Nephron progenitor cell (in vitro differentiated cells): ENCODE measurements at places on chromosomes 7 and 10.

- no peak for DNase-seq
These were observed 11.7 kb downstream of the ADIRF start for GRCh38 chr10:86979977-86980448.

GRCh38 chr10:119341459-119342301, 134.3 kb downstream of the GRK5 start:
- no peak for DNase-seq

DNA sequence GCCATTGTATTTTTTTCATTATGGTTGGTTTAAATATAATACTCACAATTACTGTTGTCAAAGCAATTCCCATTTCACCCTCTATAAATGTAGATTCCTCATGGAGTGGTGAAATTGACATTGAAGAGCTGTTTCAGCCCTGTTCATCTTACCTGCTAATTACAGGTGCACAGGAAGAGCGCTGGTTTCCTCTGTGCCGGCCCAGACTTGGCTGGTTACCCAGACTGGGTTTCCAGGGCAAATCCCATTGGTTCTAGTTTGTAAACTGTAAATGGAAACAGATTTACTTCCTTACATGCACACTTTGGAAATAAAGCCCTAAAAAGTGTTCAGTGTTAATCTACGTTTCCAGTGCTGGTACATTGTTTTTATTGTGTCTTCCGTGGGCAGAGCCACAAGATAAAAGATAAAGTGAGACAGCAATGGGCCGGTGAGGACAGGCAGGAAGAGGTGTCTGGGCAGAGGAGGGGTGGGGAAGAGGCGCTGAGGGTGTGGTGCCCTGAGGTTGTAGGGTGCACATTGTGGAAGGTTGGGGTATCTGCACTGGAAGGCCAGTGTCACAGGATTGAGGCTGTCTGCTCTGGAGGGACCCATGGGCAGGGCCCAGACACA, 71.6 kb upstream of the ZPBP start:
- no peak for DNase-seq

DNA sequence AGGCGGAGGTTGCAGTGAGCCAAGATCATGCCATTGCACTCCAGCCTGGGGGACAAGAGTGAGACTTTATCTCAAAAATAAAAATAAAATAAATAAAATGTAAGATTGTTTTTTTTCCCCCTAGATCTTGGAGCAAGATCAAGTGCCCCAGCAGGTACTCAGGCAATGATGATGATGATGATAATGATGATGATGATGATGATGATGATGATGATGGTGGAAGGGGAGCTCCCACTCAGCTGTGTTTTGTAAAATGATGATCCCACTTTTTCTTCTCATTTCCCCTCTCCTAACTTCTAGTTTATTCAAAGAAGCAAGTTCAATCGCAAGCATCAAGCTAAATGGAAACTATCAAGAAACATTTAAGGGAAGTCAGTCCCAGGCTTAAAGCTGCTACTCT, 50.3 kb downstream of the PIK3CG start:
- DNase-seq, result no peak

DNA sequence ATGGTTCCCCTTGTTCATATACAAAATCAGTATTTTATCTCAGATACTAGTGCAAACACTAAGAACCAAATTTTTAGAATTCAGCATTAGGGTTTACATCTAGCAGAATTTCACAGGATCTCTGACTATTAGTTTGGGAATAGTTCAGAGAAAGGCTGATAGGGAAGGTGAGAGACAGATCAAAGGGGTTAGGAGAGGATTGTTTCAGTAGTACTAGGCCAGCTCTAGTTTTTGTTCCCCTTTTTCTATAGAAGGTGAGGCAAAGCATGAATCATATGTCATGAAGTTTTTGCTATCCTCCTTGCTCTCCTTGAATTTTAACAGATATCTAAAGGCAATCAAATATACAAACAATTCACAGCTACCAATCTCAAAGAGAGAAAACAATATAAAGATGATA, 26.1 kb upstream of the CTNNA3 start:
- no peak for DNase-seq

DNA sequence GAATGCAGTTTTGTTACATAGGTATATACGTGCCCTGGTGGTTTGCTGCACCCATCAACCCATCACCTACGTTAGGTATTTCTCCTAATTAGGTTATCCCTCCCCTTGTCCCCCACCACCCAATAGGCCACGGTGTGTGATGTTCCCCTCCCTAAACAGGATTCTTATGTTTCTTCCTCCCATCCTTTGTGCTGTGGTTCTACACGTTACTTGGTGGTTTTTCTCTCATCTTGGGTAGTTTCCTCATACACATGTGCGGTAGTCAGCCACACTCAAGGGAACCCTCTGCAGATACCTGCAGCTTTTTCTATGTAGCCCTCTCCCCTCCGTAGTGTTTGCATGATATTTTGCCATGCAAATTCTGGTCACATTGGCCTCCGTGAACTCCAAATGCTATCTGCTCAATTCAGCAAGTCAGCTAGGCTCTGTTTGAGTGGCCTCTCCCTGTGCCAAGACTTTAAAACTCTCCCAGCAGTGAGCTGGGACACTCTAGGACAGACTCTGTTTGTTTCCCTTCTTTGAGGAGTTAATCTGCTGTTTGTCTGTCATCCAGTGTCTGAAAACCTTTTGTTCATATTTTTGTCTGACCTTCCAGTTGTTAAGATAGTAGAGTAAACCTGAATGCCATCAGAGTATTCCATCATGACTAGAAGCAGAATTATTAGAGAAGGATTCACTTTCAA, 41.0 kb downstream of the RABGEF1 start:
- DNase-seq, result no peak

- DNase-seq, result no peak
These were observed 75.3 kb upstream of the AGBL3 start for GRCh38 chr7:134910968-134911367.

- no peak for DNase-seq
These were observed 58.8 kb downstream of the FIGNL1 start for GRCh38 chr7:50391386-50391785.

- DNase-seq, result no peak
These were observed 124.8 kb upstream of the TMEM72 start for GRCh38 chr10:44786286-44786850.

DNA sequence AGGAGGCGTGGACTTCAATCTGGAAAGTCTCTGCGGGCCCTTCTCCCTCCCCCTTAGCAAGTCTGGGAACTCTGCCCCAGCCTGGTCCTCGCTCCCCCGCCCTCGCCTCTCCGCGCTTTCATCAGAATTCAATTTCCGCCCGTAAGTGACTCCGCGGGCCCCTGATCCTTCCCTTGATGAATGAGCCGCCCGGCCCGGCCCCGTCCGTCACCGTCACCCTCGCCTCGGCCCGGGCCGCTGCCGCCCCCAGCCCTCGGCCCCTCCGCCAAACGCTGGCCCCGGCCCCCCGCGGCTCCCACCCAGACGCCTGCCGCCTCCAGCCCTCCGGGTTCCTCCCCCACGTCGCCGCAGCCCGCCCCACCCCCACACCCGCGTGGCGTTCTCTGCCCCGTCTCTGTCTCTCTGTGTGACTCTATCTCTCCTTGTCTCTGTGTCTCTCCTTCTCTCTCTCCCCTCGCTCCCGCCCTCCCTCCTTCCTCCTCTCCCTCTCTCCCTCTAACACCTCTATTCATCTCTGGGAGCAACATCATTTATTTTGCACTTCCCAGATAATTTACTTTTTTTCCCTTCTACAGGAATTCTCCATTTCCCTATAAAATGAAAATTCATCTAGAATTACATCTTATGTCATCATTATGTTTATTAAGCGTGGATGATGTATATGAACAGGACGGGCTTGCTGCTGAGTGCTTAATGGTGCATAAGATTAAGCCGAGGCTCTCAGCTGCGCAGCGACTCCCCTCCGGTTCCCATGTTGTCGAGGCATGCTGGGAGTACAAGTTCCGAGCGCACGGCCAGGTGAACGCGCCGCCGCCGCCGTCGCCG, 91.2 kb upstream of the PAX2 start:
- DNase-seq, result peak; percentile 83

DNA sequence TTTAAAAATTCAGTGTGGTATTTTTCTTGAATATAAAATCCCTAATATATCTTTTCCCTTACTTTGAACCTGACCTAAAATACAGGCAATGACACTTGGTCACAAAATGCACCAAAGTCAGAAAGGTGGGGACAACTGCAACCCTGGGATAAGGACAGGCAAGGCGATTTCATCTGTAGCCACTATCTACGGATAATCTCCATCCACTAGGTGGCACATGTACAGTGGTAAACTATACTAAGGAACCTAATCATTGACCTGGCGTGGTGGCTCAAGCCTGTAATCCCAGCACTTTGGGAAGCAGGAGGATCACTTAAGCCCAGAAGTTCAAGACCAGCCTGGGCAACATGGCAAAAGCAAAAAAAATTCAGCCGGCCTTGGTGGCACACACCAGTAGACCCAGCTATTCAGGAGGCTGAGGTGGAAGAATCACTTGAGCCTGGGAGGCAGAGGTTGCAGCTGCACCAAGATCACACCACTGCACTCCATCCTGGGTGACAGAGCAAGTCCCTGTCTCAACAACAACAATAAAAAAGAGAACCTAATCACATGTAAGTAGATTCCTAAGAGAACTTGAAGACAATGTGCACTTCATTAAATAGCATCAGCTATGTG, 98.9 kb downstream of the KMT2C start:
- peak; percentile 10 for DNase-seq

DNA sequence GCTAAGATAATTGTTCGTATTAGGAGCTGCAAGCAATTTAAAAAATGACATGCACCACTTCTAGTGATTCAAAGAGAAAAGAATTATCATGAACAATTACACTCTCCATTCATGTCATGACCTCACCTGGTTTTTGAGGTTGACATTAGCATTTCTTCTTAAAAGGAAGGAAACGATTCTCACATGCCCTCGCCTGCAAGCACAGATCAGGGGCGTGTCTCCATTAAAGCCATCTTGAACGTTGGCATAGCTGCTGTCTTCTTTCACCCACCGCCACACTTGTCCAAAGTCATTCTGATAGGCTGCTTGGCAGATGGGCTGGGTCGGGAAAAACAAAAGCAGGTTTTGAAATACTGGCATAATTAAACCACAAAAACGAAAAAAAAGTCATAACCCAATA, 19.9 kb downstream of the ANKRD22 start:
- DNase-seq, result no peak

DNA sequence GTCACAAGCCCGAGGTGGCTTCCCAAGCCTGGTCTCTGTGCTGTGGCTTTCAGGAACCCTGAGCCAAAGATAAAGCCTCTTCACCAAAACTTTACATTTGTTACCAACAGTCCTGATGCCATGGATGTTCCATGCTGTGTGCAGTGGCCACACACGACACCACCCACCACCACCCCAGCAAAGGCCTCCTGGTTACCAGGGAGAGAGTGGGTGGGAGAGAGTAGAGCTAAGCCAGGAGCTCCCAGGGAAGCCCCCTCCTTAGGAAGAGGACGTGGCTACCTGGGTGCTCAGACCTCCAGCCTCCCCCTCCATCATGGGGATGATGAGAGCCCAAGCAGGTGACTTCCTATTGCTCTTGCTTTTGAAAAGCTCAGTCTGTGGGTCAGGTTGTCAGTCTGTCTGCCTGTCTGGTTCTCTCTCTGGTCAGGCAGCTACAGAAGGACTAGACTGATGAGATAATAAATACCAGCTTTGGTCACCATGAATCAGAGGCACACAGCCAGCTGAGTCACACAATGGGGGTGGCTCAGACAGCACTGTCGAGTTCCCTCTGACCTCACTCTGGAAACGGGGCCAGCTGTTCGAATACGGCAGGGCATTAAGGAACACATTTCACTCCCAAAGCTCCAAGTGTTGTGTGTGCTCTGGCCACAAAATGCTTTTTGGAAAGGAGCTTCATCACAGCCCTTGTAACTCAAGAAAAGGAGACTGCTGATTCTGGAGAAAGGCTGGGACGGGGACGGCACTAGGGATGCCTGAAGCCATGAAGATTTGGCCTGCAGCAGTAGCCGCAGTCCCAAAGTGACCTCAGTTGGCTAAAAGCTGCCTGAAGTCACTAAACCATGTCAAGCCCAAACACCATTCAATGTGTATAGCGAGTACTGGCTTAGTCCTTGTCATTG, 166.0 kb downstream of the FANK1 start:
- DNase-seq, result no peak

DNA sequence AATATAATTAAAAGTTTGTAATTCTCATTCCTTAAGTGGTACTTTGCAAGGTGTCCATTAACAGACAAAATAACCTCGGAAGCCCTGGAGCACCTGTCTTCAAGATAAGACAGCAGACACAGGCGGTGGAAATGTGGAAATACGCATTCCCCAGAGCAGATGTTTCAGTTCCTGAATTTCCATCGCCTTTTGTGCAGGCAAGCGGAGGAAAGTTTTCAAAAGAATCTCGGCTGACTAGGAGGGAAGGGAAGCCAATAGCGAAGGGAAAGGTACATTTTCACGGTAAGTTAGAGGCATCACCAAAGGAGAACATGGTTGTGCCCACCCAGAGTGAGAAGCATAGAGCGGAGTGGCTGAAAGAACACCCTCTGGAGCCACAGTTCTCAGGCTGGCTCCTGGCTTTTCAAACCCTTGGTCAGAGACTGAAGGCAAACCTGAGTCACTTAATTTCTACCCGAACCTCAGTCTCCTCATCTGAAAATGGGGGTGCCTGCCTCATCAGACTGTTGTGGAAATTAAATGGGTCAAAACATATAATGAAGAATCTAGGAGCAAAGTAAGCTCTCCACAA, 13.6 kb downstream of the CPA1 start:
- DNase-seq, result no peak

GRCh38 chr7:80858141-80858903, 60.5 kb downstream of the SEMA3C start:
- DNase-seq, result no peak

- no peak for DNase-seq
These were observed 82.7 kb upstream of the TFEC start for GRCh38 chr7:116113310-116113709.

DNA sequence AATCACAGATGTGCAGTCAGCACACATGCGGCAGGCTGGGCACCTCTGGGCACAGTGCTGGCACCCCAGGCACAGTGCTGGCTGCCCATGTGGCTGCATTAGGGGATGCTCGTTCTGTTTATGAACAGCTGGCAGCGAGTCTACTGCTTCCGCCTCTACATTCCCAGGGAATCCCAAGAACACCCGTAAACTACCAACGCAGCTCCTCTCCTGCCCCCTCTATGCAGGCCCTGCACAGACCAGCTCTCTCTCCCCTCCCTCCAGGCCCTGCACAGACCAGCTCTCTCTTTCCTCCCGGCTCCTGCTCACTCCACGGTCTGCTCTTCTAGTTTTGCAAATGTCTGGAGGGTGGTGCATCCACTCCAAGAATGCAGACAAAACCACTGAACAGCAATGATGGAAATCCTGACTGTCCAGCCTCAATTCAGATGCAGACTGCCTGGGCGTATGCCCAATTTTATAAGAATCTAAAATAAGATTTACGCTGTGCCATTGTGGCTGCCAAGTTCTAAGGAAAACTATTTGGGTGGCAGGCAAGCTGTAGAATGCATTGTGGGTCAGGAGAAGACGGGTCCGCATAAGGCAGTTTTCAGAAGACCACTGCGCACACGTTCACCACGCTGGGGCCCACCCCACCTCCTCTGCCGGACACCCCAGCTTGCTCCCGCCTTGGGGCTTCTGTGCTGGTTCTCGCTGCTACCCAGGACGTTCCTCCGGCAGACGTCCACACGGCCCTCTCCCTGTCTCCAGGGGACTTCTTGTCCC, 234.6 kb downstream of the ZMYND11 start:
- no peak for DNase-seq
